ENCODE measurements at places on chromosomes 2 and 18. TPM values are rescaled to one million over a fixed set of nuclear protein-coding genes. Genes with fewer than 3 reads are reported as not detected.

The DSG4 gene
- not detected for total RNA-seq

The PAIP2B gene
- 0.35 TPM for total RNA-seq

The VWC2L gene
- total RNA-seq = not detected

The TMSB10 gene
- 8,638 TPM for total RNA-seq

The CDH19 gene
- 1.1 TPM for total RNA-seq

The CHRNG gene
- total RNA-seq = not detected

The GKN1 gene
- total RNA-seq = 0.83 TPM

The TPO gene
- 0.22 TPM for total RNA-seq

The ARHGEF33 gene
- 0.03 TPM for total RNA-seq

The TRABD2A gene
- 9.7 TPM for total RNA-seq

The RSAD2 gene
- 0.89 TPM for total RNA-seq

The GRP gene
- not detected for total RNA-seq

The NXPH2 gene
- not detected for total RNA-seq

The IMPACT gene
- 14.3 TPM for total RNA-seq

The CHST9 gene
- 0.02 TPM for total RNA-seq

The SS18 gene
- total RNA-seq = 52.2 TPM

The SLC35F6 gene
- 35.4 TPM for total RNA-seq

The ZNF892 gene
- total RNA-seq = 0.17 TPM

The SIX3 gene
- total RNA-seq = 0.58 TPM

The CCDC85A gene
- total RNA-seq = 0.20 TPM

The FSIP2 gene
- total RNA-seq = not detected

The AGAP1 gene
- total RNA-seq = 24.3 TPM

The FBXO15 gene
- 0.72 TPM for total RNA-seq
